ENCODE measurements at places on chromosomes 1 and 21.

GRCh38 chr1:109636201-109636952 lies 16.7 kb downstream of the AMPD2 start:
- DNase-seq, result no peak

DNA sequence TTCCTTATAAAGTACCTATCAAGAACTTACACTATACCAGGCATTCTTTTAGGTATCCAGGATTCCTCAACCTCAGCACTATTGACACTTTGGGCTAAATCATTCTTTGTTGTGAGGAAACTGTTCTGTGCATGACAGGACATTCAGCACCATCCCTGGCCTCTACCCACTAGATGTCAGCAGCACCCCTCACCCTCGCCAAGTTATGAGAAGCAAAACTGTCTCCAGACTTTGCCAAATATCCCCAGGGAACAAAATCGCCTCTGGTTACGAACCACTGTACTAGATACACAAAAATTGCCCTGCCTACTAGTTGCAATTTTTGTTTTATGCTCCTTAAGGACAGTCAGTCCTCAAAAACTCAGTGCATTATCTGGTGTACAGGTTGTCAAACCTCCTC lies 35.7 kb downstream of the PALMD start:
- no peak for DNase-seq

- DNase-seq, result no peak
These were observed at the start of gene RPS6KA1 for GRCh38 chr1:26529655-26530409. Gene RPS6KA1 (plus strand): TSS chr1:26529761. CDS start chr1:26529921, 160 bp downstream.

- DNase-seq, result no peak
These were observed 31.5 kb downstream of the LPAR3 start for GRCh38 chr1:84861516-84861915.

GRCh38 chr1:162996261-162996660 lies 72.9 kb upstream of the RGS4 start:
- DNase-seq, result no peak

All from fibroblast of skin of left biceps (primary cell).